Stimulated activated CD8-positive, alpha-beta memory T cell treated with anti-CD3 and anti-CD28 coated beads, Interleukin-7, amount 100 ng/mL, for 1 hour (primary cell): ENCODE measurements at places on chromosomes 4 and X.

DNA sequence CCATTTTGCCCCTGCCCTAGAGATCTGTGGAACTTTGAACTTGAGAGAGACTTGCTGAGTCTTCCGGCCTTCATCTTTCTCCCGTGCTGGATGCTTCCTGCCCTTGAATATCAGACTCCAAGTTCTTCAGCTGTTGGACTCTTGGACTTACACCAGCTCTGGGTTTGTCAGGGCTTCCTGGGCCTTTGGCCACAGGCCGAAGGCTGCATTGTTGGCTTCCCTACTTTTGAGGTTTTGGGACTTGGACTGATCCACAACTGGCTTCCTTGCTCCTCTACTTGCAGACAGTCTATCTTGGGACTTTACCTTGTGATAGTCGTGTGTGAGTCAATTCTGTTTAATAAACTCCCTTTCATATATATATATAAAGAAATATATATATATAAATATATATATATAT lies 1071.0 kb downstream of the ADGRL3 start:
- no peak for DNase-seq

- no peak for DNase-seq
Observed at GRCh38 chrX:124791492-124792095, 445.2 kb downstream of the SH2D1A start.

DNA sequence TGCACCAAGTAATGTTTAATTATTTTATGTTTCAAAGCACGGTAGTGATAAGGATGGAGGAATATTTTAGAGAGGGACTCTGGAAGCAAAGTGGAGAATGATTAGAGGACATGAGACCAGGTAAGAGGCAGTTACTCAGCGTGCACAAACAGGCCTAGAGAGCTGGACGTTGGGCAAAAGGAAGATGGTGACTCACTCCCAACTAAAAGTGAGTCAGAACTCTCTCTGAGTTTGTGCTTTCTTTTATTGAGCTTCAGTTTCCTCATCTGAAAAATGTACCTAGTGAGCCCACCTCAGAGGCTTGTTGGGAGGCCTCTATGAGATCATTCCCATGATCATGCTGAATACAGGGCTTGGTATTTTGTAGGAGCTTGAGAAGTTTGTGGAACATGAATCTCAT lies 1.6 kb upstream of the ZC4H2 start:
- no peak for DNase-seq

- no peak for DNase-seq
Observed at GRCh38 chr4:183059797-183060196, 39.3 kb upstream of the WWC2 start.

DNA sequence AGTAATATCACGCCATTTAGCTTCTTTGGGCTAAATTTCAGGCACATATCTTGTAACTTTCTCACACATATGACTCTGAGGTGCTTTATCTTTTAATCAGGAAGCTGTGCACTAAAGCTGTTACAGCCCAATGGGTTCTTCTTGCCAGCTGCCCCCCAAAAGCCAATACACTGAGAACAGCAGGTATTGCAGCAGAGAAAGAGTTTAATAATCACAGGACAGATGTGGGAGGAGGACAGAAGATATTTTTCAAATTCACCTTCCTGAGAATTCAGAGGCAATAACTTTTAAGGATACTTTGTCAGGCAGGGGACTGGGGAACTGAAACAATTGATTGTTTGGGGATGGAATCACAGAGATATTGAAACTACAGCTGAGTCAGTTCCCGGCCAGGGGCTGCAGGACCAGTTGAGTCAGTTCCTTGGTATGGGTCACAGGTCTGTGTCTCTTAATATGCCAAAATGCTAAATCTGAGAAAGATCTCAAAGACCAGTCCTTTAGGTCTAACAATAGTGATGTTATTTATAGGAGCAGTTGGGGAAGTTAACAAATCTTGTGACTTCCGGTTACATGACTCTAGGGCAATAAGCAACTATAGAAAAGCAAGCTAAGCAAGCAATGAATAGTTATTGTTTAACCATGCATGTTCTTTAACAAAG lies 28.1 kb downstream of the DDIT4L start:
- DNase-seq = no peak

DNA sequence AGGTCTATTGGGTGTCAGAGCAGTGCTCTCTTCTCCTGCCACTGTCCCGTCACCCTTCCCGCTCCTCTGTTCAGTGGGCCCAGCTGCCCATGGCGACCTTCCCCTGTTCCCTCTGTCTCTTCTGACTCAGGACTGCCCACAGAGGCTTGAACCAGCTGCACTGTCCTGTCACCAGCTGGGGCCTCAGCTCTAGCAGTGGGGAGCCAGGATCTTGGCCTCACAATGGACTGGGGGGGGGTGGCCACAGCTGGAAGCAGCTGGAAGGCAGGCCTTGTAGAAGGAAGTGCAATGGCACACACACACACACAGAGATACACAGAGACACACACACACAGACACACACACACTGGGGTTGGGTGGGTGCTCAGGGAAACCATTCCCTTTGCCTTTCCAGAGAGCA lies 114.0 kb upstream of the PJA1 start:
- no peak for DNase-seq

DNA sequence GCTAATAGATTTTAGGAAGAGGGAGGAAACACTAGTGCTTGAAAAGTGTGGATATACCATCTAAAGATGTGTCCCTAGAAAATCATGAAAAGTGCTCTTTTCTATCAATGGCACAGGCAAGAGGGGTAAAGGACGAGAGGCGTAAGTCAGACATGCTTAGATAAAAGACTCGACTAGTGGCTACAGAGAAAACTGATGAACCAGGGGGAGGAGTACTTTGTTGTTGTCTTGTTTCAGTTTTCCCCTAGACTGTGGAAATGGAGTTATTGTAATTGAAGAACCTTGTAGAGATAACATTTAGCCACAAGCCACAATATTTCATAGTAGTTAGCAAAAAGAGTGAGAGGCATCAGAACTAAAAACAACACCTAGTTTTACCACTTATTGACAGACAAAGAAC lies 21.4 kb downstream of the GALNTL6 start:
- no peak for DNase-seq

DNA sequence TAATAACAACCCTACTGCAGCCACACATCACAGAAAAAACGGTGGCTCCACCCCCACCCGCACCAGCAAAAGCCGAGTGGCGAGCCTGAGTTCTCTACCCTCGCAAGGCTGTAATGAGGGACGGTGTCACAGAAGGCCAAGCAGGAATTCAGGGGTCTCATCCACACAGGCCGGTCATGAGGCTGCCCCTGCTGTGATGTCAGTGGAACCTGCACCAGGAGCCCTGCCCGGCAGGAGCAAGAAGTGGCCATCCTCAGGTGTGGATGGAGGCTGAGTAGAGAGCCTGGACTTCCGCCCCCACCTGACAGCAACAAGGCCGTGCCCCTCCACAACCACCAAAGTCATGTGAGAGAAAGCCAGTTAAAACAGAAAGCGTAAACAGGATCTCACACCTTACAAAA lies 20.6 kb downstream of the LYAR start:
- no peak for DNase-seq

DNA sequence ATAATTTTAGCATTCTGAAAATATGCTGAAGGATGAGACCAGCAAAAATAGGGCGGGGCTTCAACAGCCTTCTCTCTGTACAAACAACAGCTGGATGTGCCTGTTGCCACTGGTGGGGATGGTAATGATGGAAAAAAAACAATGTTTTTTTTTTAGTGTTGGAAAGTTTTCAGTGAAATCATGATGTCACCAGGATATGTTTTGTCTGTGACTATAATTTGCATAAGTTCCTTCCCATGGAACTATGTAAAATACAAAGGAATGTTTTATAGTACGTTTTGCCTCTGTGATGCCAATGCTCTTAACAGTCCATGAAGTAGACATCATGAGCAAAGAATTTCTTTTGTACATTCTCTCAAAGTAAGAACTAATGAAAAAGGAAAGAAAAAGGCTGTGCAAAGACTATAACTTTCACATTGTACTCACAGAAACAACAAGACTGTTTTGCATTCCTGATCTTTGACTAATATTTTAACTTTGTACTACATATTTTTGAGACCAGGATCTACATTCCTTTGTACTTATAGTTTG lies 589.7 kb downstream of the SPRY1 start:
- DNase-seq = no peak

GRCh38 chr4:121156822-121157769 lies 7.0 kb downstream of the TNIP3 start:
- DNase-seq = no peak

DNA sequence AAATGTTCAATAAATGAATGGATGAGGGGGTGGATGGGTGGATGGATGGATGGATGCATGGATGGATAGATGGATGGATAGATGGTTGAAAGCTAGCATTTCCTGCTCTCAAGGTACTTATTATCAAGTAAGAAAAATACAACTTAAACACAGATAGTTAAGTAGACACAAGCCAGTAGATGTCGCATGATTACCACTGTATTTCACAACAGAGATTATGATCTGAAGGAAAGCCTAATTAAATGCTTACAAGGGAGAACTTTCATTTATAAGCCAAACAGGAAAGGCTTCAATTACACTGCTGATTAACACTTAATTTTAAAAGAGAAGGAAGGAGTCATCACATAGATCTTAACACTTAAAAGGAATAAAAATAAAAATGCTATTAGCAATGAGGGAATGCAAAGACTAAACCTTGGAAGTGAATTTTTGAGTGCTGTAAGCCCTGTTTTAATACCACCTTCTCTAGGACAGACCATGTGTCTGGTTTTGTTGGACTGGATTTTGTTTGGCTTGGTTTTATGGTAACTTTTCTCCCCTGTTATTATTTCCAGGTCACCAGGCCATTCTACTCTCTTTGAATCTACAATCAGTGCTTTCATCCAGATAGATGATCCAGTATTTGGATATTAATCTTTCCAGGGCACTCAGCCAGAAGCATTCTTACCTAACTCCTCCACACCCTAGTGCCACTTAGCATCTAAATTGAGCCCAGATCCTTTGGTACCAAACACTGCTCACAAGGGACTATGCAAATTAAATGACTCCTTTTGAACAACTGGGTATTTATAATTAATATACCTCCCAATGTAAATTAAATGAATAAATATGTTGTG lies 75.5 kb upstream of the SLC39A8 start:
- no peak for DNase-seq
